ENCODE measurements at places on chromosomes 6 and 20. TPM values are rescaled to one million over a fixed set of nuclear protein-coding genes. Genes with fewer than 3 reads are reported as not detected.

Gene PRRT1
- not detected for total RNA-seq

Gene APOM
- total RNA-seq = 2.9 TPM

DNA sequence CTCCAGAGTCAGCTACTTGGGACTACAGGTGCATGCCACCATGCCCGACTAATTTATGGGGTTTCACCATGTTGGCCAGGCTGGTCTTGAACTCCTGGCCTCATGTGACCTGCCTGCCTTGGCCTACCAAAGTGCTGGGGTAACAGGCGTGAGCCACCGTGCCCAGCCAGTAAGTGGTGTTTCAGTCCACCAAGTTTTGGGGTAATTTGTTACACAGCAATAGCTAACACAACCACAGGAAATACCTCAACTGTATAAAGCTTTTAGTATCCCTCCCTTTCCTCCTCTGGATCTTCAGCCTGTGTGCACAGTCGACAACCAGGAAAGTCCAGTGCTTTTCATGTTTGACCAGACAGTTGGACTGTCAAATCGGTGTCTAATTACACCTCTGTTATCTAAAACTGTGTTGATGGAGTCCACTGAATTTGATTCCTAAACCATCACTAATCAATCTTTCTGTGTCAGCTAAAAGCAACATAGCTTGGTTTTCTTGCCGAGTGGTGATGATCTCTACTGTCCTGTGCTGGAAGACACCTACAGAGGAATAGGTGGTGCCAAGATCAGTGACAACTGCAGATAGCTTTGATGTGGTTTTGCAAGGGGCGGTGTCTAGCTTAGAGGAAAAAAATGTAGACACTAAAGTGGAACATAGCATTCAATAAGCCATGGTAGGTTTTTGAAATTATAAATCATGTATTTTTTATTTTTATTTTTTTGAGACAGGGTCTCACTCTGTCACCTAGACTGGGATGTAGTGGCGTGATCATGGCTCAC, 22.2 kb upstream of the ZBTB2 start:
- H3K4me3 ChIP-seq = no peak overlapping the region
- no peaks in the 10 kb centered on the region for H3K36me3 ChIP-seq
- H3K27me3 ChIP-seq = no peaks in the 10 kb centered on the region
- no peak overlapping the region for H3K27ac ChIP-seq
- DNase-seq = no peak

DNA sequence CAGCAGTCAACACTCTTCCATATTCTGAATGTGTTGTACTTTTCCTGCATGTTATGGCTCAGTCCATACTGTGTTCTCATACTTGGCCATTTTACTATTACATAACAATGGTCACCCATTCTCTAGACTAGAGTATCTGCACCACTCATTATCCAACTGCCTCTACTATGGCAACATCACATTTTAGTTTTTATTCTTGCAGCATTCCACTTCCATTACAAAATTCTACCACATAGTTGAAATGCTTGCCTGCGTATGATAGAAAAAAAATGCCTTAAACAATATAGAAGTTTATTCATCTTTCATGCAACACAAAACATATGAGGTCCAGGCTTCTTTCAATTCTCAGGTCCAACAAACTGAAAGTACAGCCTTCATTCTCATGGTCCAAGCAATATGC, 128.0 kb downstream of the TENT5A start:
- H3K4me1 ChIP-seq = no peaks in the 10 kb centered on the region
- H3K36me3 ChIP-seq = no peaks in the 10 kb centered on the region
- no peak overlapping the region for H3K27ac ChIP-seq
- H3K27me3 ChIP-seq = no peaks in the 10 kb centered on the region

DNA sequence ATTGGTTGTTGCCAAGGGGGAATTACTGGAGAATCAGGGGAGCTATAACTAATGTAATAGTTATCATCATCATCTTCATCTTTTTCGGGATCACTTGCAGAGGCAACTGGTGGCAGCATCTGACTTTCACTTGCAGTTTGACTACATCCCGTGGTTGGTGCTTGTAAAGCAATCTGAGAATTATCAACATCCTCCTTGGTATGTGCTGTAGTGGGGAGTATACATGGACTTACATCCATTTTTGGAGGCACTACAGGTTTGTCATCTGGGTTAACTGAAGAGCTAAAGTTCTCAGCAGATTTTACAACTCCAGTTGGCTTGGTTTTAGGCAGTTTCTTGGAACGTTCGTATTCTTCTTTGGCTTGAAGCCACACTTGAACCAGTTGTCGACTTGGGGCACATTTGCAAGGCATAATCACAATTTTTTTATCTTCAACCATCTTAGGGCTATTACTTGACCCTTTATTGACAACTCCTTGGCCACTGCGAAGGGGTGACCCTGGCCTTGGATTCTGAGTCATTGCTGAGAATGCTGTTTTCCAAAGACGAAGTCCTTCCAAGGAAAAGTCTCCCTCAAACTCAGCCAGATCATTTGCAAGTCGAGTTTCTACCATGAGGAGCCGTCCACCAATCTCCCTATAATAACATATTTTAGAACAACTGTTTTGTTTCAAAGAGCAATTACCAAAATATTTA, 115.5 kb downstream of the REV3L start:
- H3K27me3 ChIP-seq = no peaks in the 10 kb centered on the region
- no peak for DNase-seq
- H3K4me3 ChIP-seq = no peak overlapping the region

GRCh38 chr20:58698741-58699622, 6.4 kb downstream of the NPEPL1 start:
- peaks cover 2% of the 10 kb centered on the region for H3K4me1 ChIP-seq
- no peaks in the 10 kb centered on the region for H3K27me3 ChIP-seq
- no peaks in the 10 kb centered on the region for H3K36me3 ChIP-seq
- H3K27ac ChIP-seq = no peak overlapping the region
- DNase-seq = peak; percentile 26
- H3K4me3 ChIP-seq = no peak overlapping the region

DNA sequence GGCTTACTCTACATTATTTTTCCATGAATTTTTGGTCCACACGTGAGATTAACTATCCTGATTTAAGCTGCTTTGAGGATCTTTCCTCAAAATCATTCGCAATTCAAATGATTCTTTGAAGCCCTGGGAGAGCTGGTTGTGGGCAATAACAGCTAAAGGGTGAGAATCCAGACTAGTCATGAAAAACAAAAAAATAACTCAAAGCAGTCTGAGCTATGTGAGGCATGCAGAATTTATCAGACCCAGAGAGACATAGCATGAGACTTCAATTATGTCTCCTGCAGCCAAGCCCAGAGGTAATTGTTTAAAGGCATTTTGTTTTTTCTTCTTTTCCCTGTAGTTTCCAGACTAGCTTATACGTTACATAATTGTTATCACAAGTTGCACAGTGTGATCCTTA, 517.3 kb upstream of the PTCHD4 start:
- no peaks in the 10 kb centered on the region for H3K36me3 ChIP-seq
- no peak overlapping the region for H3K27ac ChIP-seq
- no peaks in the 10 kb centered on the region for H3K4me1 ChIP-seq
- H3K4me3 ChIP-seq = no peak overlapping the region
